ENCODE measurements at places on chromosomes 12 and 14.

DNA sequence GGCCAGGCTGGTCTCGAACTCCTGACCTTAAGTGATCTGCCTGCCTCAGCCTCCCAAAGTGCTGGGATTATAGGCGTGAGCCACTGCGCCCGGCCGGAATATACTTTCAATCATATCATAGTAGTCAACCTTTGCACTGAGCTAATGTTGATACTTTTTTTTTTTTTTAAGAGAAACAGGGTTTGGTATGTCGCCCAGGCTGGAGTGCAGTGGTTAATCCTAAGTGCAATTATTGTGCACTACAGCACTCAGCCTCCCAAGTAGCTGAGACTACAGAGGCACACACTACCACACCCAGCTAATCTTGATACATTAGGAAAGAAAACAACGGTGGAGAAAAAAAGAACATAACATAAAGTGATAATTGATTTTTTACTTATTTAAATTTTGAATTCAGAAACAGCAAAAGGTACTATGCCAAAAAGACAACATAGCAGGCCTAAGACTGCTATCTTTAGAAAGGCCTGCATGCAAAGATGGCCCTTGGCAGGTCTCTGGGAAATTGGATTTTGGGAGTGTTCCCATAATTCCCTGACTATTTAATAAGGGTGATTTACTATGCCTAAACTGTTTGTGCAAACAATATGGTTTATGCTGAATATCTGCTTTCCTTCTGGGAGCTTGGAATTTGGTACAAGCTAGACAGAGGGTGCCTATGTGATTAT, 15.5 kb downstream of the BTBD7 start:
- DNase-seq, result no peak

DNA sequence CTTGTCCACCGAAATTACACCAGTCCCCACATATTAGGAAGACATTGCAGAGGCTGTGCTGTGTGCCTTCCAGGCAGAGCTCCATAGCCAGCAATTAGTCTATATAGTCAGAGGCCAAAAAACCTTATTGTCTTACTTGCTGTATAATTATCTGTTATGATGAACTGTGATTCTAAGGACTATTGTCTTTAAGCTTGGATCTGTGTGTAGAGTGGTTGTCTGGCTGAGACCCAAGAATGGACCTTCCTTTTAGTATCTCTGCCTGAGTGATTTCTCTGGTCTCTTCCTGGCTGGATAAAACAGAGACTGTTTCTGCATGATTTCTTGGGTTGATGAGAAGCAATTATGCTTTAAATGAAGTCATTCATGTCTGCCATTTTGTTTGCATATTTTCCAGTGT, 465.3 kb downstream of the PRKD1 start:
- peak; percentile 94 for DNase-seq

- DNase-seq, result no peak
Measured at GRCh38 chr14:96902004-96902403, 104.8 kb downstream of the VRK1 start.

DNA sequence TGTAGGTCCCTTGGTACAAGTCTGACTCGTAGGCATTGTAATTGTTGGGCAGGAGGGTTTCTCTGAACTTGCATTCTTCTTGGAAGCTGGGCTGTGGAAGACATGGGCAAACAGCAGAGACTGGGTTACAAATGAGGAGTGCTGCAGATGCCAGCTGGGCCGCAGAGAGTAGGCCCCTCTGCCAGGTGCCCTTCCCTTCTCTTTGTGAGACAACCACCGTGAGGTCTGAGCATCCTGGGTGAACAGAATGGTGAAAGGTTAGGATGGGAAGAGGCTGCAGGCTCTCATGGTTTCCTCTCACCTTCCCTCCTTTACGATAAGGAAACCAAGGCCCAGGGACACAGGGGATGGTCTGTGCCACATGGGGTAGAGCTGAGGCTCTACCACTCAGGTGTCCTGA, 11.3 kb downstream of the FGF6 start:
- no peak for DNase-seq

- no peak for DNase-seq
Measured at GRCh38 chr12:4780641-4781611, 60.7 kb downstream of the GALNT8 start.

DNA sequence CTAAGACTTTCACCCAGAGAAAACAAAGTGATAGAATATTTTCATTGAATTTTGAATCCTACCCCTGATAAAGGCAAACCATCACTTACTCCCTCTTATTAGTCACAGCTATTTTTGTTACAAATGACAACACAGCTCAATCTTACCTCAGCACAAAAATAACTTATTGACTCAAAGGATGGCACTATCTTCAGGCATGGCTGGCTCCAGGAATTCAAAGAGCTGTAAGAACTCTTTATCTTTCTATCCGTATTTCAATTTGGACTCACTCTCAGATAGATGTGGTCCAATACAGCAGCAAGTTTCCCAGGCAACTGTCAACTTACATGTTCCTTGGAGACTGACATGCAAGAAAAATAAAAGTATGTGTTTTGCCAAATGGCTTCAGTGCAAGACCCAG, 709.4 kb upstream of the MDGA2 start:
- DNase-seq, result no peak

GRCh38 chr12:70619471-70620152, 17.6 kb downstream of the PTPRB start:
- no peak for DNase-seq

GRCh38 chr12:111368291-111368787, 556 bp downstream of the PHETA1 start:
- DNase-seq, result no peak

DNA sequence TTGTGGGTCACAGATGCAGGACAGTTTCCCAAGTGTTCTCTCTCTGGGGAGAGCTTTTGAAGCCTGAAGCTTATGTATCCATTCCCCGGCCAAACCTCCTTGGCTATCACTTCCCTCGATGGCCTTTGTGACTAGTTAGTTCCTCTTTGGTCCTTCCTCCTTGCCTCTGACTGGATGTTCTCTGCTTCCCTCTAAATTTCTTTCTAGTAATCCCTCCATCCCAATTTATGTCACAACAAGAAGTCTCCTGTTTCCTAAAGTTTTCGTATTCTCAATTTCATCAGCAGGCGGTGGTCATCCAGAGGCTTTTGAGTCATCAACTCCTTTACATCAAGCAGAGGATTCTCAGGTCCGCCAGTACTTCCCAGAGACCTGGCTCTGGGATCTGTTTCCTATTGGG, 27.5 kb downstream of the A2ML1 start:
- no peak for DNase-seq

GRCh38 chr12:51323317-51323960, 535 bp downstream of the BIN2 start:
- no peak for DNase-seq

DNA sequence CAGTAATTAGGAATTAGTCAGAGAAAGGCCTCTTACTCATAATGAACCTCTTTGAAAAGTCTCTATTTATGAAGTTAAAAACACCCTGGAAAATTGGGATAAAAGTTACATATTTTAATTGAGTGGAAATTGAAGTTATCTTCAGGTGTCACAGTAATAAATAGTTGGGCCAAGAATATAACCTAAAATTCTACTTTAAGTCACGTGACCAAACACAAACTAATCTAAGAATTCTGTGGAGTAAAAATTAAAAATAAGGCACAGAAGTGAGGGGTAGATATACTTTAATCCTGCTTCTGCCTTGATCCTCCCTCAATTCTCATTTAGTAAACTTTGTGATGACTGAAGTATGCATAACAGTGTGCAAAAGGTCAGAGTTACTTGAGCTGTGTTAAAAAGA, 226.4 kb downstream of the NAV3 start:
- DNase-seq, result no peak

- DNase-seq, result no peak
Measured at GRCh38 chr12:5713599-5714081, 231.4 kb downstream of the ANO2 start.

DNA sequence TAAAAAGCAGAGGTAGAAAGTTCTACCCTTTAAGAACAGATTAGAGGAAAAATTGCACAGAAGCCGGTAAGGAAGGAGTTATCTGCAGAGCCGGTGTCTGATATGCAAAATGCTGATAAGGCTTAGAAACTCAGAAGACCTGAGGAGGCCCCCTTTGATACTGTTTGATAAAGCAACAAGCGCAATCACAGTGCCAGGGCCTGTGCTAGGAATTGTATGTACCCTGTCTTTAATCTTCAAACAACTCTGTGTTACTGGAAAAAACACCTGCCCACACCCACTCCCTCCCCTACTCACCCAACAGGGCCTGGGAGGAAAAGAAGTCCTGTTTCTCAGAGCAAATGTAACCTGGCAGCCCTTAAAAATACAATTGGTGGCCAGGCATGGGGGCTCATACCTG, 112.7 kb upstream of the FUT8 start:
- no peak for DNase-seq

- no peak for DNase-seq
Measured at GRCh38 chr12:47066278-47067025, 13.0 kb upstream of the PCED1B start.

- no peak for DNase-seq
Measured at GRCh38 chr12:122460061-122460460, 37.6 kb upstream of the CLIP1 start.

DNA sequence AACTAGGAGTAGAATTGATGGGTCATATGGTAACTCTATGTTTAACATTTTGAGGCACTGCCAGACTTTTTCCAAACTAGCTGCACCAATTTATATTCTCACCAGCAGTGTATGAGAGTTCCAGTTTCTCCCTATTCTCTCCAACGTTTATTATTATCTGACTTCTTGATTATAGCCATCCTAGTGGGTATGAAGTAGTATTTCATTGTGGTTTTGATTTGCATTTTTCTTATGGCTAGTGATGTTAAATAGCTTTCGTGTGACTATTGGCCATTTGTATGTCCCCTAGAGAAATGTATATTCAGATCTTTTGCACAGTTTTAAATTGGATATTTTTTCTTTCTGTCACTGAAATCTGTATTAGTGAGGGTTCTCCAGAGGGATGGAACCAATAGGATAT, 37.8 kb downstream of the HELB start:
- DNase-seq, result no peak

- no peak for DNase-seq
Measured at GRCh38 chr12:24297516-24297915, 348.0 kb upstream of the SOX5 start.

GRCh38 chr12:117134059-117134458, 34.8 kb upstream of the TESC start:
- DNase-seq, result no peak

DNA sequence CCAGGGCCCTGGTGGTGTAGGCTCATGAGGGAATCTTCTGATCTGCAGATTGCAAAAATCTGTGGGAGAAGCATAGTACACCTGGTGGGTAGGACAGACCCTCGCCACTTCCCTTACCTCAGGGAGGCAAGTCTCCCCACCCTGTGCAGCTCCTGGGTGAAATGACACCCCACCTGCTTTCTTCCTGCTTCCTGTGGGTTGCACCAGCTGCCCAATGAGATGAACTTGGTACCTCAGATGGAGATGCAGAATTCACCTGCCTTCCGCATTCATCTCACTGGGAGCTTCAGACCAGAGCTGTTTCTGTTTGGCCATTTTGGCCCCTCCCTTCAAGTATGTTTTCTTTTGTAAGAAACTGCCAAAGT, 4.7 kb downstream of the CLEC2D start:
- no peak for DNase-seq

- no peak for DNase-seq
Measured at GRCh38 chr14:51862860-51863259, 2.4 kb downstream of the GNG2 start.

DNA sequence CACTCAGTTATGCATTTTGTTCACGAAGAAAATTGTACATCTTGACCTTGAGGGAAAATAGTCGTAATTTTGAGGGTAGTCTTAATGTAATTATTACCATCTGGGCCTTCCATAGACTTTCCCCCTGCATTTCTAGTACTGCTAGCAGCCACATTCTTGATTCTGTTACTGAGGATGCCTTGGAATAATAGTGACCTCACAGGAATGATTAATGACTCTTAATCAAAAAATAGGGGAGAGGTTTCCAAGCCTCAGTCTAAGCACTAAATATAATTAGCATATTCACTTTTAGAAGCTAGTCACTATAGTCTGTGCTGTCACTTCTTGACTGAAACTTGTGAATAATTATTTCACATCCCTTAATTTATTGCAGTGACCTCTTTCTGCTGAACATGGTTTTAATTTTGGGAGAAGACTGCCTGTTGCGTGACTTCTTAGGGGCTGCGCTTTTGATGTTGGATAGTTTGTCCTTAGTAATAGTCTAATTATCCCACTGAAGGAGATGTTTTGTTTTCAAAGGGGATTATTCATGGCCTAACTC, 400.5 kb downstream of the ADAMTS20 start:
- DNase-seq, result no peak

DNA sequence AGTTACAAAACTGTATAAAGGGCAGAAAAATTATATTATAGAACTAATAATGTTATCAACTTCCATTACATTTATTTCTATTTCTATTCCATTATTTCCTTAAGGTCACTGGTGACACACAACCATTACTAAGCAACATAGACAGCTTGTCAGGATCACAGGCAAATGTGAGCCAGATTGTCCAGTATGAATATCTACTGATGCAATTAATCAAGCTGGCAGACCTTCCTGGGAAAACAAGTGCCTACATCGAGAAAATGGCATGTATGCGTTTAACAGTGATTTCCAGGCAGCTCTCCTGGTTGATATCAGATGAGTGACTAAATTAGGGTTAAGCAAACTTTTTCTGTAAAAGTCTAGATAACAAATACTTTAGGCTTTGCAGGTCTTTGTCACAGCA, 36.9 kb upstream of the TSPAN8 start:
- DNase-seq, result no peak

DNA sequence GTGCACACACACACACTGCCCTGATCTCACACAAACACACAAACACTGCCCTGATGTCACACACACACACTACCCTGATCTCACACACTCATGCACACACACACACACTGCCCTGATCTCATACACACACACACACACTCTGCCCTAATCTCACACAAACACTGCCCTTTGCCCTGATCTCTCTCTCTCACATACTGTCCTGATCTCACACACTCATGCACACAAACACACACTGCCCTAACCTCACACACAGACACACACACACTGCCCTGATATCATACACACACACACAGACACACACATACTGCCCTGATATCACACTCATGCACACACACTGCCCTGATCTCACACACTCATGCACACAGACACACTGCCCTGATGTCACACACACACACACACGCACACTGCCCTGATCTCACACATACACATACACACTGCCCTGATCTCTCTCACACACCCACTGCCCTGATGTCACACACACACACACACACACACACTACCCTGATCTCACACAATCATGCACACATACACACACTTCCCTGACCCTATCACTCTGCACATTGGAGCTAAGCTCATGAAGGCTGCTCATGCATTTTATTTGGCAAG, 97.6 kb upstream of the DIO3 start:
- no peak for DNase-seq

GRCh38 chr12:133058203-133059113, 21.1 kb downstream of the ZNF84 start:
- DNase-seq, result no peak

DNA sequence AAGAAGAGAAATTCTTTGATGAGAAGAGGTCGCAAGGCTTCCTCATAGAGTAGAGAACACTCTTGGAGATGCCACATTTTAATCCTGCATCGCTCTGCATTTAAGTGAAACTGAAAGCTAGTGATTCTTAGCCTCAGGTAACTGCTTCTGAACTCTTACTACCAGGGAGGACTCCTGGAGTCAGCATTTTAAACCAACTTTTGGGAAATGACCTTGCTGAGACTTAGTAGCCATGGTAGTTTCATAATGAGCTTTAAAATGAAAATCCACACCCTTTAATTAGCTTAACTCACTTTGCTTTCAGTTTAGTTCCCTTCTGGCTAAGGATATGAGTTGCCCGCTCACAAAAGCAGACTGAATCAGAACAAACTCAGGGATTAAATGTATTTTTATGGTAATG, 80.3 kb downstream of the SYNE2 start:
- DNase-seq, result no peak

- DNase-seq, result no peak
Measured at GRCh38 chr14:101781240-101782061, 19.9 kb downstream of the PPP2R5C start.

Data from NCI-H2081 treated with DMSO at 0.1 percent for 48 hours (cell line).